Muscle of leg (tissue), 16 donors: ENCODE measurements at places on chromosomes 12 and 14. TPM values are rescaled to one million over a fixed set of nuclear protein-coding genes. Genes with fewer than 3 reads are reported as not detected.

LUM gene
- total RNA-seq: 528 TPM

ZDHHC22 gene
- total RNA-seq: 0.09 TPM

EPYC gene
- 0.04 TPM for total RNA-seq

BLOC1S1 gene
- total RNA-seq: 135 TPM

KITLG gene
- 17.9 TPM for total RNA-seq

LHX5 gene
- not detected for total RNA-seq

GRCh38 chr12:46811185-46811584 is 14.6 kb downstream of the SLC38A4 start:
- no peak overlapping the region for H3K27ac ChIP-seq
- H3K4me1 ChIP-seq: no peaks in the 10 kb centered on the region
- no peak for DNase-seq

GRCh38 chr12:48122065-48122834 is 3.1 kb downstream of the PFKM start:
- H3K4me1 ChIP-seq: peaks cover 13% of the 10 kb centered on the region
- peak overlapping the region; percentile 39 for H3K4me3 ChIP-seq
- H3K27me3 ChIP-seq: no peaks in the 10 kb centered on the region
- peak; percentile 25 for DNase-seq
- H3K27ac ChIP-seq: peak overlapping the region; percentile 76

DNA sequence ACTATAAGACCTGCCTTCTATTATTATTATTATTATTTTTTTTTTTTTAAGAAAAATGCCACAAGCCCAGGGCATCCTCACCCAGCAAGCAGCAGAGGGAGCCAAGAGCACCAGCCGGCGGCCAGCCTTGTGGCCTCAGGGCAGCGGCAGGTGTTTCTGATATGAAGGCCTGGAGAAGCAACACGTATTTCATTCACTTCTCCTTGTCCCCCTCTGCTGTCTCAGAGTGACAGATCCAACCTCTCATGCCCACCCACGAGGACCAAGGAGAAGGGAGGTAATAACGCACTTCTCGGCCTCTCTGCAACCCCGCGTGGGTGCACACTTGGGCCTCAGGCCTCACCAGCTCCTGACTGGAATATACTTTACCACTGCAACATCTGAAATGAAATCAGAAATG is 25.4 kb downstream of the CDC42BPB start:
- H3K4me1 ChIP-seq: peaks cover 2% of the 10 kb centered on the region
- no peaks in the 10 kb centered on the region for H3K36me3 ChIP-seq
- H3K4me3 ChIP-seq: no peak overlapping the region
- H3K27me3 ChIP-seq: no peaks in the 10 kb centered on the region

- peak; percentile 22 for DNase-seq
- H3K36me3 ChIP-seq: no peaks in the 10 kb centered on the region
- H3K27me3 ChIP-seq: no peaks in the 10 kb centered on the region
- no peaks in the 10 kb centered on the region for H3K4me1 ChIP-seq
- H3K27ac ChIP-seq: no peak overlapping the region
- no peak overlapping the region for H3K4me3 ChIP-seq
Observed at GRCh38 chr12:60101715-60102114, 505.9 kb downstream of the SLC16A7 start.

GRCh38 chr14:83170165-83170564 is 1636.5 kb upstream of the SEL1L start:
- H3K27ac ChIP-seq: no peak overlapping the region
- no peak overlapping the region for H3K4me3 ChIP-seq
- H3K36me3 ChIP-seq: no peaks in the 10 kb centered on the region
- H3K4me1 ChIP-seq: no peaks in the 10 kb centered on the region
- DNase-seq: no peak

GRCh38 chr12:45878630-45879255 is 111.6 kb downstream of the SCAF11 start:
- H3K27ac ChIP-seq: no peak overlapping the region
- no peak for DNase-seq
- peaks cover 45% of the 10 kb centered on the region for H3K36me3 ChIP-seq
- no peaks in the 10 kb centered on the region for H3K27me3 ChIP-seq

GRCh38 chr12:58283553-58283952 is 342.2 kb downstream of the ATP23 start:
- no peak for DNase-seq
- H3K27me3 ChIP-seq: no peaks in the 10 kb centered on the region
- no peak overlapping the region for H3K27ac ChIP-seq
- no peak overlapping the region for H3K4me3 ChIP-seq
- peaks cover 6% of the 10 kb centered on the region for H3K4me1 ChIP-seq

DNA sequence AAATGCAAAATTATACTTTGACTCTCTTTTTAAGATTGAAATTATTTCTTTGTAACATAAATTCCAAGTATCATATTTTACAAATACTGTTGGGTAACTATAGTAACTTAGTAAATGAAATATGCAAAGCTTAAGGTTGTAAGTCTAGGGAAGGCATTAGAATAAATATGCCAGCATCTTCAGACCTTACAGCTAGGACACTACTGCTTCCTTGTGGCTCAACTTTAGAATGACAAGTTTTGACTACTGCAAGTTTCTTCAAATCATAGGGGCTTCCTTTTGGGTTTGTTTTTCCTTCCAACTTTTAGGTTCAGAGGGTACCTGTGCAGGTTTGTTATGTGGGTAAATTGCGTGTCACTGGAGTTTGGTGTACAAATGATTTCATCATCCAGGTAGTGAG is 17.7 kb upstream of the ANP32D start:
- H3K36me3 ChIP-seq: no peaks in the 10 kb centered on the region
- DNase-seq: peak; percentile 47
- H3K4me1 ChIP-seq: no peaks in the 10 kb centered on the region
- no peak overlapping the region for H3K27ac ChIP-seq
- H3K4me3 ChIP-seq: no peak overlapping the region
